ENCODE measurements at places on chromosomes 4 and X.

- no peak for DNase-seq
Measured at GRCh38 chr4:111631215-111631999, 513.8 kb upstream of the FAM241A start.

DNA sequence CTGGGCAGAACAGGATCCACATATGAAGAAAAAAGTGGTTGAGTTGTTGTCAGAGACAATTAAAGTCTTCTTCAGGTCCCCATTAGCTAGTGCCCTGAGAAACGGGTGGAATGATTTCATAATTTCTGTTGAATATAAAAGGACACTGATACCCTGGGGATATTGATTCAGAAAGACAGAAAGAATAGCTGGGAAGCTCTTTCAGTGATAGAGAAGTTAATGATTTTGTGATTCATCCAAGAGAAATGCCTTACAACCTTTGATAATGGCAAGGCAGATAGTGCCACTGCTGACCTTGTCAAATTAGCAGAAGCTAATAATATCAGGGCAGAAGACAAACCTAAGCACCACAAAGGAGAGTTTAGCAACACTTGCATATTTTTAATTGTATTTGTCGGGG lies 37.9 kb downstream of the UNC5C start:
- DNase-seq = no peak

DNA sequence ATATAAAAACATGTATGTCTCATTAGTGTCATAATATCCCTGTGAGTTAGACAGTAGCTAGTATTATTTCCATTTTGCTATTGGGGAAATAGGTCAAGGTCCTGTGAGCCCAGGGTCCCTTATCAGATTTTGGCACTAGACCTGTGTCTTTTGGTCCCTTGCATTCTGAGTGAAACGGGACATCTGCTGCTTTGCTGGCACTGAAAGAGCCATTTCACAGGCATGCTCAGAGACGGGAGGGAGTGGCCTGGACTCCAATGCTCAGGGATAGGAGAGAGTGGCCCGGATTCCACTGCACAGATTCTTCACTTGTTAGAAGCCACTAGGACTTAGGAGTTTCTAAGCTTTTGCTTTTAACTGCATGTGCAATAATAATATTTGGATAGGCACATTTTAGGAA lies 177.2 kb downstream of the TSPAN5 start:
- DNase-seq = no peak

DNA sequence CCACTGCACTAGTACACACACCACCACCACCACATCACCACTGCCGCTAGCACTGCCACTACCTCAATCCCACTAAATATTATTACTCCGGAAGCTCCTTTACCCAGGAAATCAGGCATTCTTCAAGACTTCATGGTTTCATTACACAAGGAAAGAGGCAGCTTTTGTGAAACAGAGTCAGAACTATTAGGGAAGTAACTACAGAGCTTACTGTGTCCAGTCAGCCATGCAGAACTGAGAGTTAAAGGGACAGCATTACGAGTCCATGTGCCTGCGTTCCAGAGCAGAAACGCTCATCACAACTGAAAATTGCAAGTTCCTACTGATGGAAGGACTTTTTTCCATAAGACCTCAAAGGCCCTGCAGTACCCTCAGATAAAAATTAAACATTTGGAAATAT lies 103.2 kb upstream of the FRG1 start:
- DNase-seq = no peak

- no peak for DNase-seq
Measured at GRCh38 chrX:13778916-13779315, 38.0 kb downstream of the GPM6B start.
